Amniotic epithelial cell (primary cell): ENCODE measurements at places on chromosomes 5 and 9.

DNA sequence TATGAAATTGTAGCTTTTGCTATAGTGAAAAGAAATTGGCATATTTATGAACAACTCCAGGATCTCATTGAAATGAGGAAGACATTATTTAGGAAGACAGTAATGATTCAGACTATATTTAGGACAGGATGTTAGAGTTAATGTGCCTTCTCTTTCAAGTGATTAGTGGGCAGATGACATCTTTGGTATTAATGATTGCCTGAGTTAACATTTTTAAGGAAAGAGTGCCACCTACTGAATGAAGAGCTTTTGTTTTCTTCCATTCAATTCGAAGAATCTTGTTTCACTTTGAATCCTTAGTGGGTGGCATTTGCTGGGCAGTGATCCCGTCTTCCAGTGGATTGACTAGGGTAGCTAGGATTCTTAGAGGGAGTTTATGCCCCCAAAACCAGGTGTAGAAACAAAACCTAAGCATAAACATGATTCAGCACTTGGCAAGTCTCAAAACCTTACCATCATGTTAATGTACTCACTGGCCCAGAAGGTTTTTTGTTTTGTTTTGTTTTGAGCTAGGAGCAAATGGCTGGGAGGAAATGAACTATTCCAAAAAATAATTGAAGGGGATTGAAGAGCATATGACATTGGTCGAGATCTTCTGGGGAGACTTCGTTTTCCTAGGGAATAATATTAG lies 23.2 kb downstream of the MAP3K1 start:
- peak; percentile 77 for DNase-seq

DNA sequence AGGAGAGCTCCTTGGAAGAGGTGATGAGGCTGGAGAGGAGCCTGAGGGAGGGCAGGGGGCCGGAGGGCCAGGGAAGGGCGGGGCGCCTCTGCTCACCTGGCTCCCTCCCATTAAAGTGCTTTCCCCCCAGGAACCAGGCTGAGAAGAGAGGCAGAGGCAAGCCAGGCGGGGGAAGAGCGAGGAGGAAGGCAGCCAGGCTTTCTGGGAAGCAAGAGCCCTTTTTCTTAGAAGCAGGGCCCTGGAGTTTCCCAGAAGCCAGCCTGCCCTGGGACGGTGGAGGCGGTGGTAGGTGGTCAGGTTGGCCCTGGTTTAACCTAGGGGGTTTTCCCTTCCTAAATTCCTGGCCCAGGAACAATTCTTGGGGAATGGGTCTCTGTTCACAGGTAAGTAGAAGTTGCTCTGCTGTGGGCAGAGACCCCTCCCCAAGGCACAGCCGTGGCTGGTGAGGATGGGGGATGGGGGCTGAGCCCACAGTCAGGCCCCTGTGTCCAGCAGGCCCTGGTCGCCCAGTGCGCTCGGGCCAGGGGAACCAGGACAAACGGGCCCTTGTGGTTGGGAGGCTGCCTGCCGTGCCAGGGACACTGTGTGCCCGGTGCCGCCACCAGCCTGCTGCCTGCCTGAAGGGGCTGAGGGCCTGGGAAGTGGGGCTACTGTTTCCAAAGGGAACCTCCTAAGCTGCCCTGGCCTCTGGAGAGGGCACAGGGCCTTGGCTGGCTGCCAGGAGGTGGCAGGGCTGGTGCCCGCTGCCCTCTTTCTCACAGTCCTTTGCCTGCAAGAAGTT lies 16.6 kb upstream of the RALGDS start:
- no peak for DNase-seq

- no peak for DNase-seq
These were observed 298.5 kb upstream of the KIF2A start for GRCh38 chr5:62007457-62007856.

- DNase-seq, result peak; percentile 82
These were observed 42.1 kb downstream of the CDC42SE2 start for GRCh38 chr5:131305906-131306305.

DNA sequence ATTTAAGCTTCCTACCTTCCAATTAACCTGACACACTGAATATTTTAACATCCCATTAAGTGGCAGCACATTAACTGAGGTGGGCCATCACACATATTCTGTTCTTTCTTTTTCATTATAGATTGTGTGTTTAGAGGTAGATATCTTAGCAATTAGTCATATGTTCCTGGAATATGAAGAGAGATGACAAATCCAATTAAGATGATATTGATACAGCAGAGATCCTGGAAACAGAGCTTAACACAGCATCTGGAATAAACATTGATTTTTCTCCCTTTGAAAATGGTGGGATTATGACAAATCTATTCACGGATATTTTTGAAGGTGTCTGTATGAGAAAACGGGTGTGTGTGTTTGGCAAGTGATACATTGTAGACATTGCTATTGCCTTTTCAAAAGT lies 448.0 kb downstream of the CDH10 start:
- DNase-seq, result no peak

- no peak for DNase-seq
These were observed 73.0 kb downstream of the SLC12A2 start for GRCh38 chr5:128156521-128156920.

GRCh38 chr5:157506981-157507780 lies 47.2 kb downstream of the NIPAL4 start:
- DNase-seq, result no peak

GRCh38 chr9:132630116-132630515 lies 39.7 kb downstream of the DDX31 start:
- DNase-seq, result no peak

DNA sequence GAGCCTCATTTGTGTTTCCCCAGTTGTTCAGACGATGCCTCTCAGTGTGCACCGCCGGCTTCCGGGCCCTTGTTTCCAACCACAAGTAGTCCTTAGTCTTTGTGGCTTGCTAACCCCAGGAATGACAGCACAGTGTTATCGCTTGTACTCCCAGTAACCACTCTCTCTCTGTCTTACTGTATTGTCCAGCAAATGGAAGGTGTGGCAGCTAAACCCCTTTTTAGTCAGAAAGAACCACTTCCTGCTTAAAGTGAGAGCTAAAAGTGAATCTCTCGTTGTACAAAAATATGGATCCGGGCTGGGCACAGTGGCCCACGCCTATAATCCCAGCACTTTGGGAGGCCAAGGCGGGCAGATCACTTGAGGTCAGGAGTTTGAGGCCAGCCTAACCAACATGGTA lies 61.3 kb downstream of the ENC1 start:
- DNase-seq, result peak; percentile 75

GRCh38 chr9:27126670-27127069 lies 17.6 kb downstream of the TEK start:
- DNase-seq, result no peak

DNA sequence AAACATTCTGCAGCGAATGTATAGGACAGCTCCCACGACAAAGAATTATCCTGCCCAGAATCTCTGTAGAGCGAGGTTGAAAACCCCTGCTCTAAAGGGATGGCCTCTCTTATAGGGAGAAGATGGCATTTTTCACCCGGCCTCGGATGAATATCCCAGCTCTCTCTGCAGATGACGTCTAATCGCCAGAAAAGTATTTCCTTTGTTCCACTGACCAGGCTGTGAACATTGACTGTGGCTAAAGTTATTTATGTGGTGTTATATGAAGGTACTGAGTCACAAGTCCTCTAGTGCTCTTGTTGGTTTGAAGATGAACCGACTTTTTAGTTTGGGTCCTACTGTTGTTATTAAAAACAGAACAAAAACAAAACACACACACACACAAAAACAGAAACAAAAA lies 17.4 kb upstream of the RARS1 start:
- DNase-seq, result peak; percentile 84

DNA sequence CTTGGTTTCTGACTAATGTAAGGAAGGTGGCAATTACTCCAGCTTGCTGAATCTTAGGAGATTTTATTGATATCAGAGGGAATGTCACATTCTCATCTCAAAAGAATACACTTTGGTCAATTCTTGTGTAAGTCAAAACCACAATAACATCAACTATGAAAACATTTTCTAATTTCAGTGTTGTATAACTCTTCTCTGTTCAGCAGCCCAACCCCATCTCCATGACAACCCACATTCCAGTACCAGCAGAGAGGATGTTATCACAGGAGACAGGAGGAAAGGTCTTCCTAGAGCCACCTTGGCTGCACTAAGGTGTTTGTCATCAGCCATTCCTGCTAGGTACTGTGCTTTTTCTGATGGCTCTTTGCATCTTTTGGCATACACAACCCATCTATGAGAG lies 529.1 kb upstream of the BRINP1 start:
- no peak for DNase-seq

DNA sequence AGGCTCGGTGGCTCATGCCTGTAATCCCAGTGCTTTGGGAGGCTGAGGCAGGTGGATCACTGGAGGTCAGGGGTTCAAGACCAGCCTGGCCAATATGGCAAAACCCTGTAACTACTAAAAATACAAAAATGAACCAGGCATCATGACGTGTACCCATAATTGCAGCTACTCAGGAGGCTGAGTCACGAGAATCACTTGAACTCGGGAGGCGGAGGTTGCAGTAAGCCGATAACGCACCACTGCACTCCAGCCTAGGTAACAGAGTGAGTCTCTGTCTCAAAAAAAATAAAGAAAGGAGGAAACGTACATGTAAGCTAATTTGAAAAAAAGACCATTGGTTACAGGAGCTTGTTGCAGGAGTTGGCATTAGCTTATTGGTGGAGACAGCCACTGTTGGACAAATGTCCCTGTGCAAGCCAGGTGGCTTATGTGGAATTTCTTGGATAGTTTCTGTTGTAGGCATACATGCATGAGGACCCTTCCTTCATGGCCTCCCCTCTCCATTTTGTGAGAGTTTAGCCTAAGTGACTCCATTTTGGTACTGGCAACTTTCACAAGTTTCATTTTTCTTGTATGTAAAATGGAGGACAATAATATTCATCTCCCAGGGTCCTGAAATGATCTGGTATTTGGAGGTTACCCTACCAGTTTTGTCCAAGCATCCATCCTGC lies 16.8 kb upstream of the RAB14 start:
- no peak for DNase-seq

- DNase-seq, result no peak
These were observed 66.2 kb upstream of the IL17B start for GRCh38 chr5:149445343-149445738.

GRCh38 chr9:137028263-137029057 lies 423 bp upstream of the ABCA2 start:
- DNase-seq, result no peak

DNA sequence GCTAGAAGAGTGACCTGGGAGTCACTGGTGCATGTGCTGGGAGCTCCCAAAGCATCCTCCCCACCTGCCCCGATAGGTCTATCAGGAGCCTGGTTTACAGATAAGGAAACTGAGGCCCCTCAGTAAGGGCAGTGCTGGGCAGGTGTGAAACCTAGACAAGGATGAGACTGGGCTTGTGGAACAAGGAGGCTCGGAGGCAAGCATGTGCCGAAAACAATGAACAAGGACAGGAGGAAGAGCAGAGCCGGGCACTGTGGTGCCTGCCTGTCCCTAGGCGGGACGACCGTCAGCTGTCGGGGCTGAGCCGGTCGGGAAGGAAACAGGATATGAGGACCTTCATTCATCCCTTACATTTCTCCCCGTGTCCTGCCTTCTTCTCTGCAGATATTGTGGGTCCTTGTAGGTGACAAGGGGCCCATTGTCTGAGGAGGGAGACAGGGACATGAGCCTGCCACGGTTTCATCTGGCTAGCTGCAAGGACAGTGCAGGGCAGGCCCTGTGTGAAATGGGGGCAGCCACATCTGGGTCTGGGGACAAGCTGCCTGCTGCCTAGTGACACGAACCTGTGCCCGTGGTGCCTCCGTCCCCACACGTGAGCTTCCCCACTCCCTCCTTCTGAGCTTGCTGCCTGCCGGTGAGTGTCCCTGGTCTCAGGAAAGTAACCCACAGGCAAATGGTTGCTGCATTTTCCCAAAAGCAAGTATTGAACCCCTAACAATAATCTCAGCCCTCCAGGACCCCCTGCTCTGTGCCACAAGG lies 18.6 kb downstream of the FGD3 start:
- DNase-seq, result no peak

DNA sequence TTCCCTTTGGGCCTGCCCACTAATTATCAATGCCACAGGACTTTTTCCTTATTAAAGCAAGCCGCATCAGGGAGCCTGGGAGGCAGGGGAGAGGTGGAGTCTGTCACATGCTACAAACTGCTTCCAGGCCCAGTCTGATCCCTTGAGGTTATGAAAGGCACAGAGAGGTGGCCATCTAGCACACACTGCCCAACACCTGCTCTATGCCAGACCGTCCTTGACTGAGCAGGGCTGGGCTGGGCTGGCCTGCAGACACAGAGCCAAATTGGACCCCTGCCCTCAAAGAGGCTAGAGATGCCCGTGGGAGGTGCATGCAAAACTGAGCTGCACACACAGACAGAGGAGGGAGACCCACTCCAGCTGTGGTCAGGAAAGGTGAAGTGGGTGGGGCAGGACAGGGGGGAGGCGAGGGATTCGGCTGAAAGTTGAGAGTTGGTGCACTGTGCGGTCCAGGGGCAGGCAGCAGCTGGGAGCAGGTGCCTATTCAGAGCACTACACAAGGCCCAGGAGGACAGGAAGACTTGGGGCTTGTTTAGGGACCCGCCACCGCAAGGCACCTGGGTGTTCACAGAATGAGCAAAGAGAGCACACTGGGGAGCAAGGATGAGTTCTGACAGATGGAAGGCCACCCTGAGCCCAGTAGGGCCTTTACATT lies 36.4 kb upstream of the TCF7 start:
- DNase-seq, result no peak

- DNase-seq, result peak; percentile 84
These were observed 5.7 kb downstream of the PCSK5 start for GRCh38 chr9:75896193-75896592.

DNA sequence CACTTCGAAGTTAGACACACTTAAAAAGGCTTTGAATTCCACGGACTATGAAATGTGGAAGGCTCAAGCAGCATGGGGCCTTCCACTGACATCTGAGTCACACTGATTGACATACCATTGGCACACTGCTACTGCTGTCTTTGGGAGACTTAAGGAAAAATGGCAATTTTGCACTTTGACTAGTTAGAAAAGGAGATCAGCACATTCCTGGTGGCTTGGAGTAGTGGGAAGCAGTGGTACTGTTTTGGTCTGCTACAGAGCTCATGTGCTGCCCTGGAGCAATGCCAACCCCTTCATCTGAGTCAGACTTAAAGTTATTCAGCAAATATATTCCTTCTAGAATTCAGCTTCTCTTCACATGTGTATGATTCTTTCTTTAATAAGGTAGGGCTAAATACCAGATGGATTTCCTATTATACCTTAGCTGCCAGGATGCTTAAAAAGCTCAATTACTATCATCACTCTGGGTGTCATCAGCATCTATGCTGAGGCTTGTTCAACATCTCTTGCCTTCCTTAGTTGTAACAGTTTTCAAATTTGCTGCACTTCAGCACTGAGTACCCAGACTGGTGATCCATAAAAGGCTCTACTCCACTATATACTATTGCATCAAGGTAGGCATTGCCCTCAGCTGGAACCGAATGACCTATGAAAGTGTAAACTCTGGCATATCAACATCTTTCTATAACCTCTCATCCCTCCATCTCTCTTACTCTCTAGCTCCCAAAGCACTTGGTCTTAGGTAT lies 42.3 kb upstream of the MOCS2 start:
- peak; percentile 81 for DNase-seq
